ENCODE measurements at places on chromosomes 7 and 10.
A peak's percentile ranks its signal among the peaks of the same experiment; 100 is the strongest.

GRCh38 chr7:128114806-128115205 lies 83.6 kb upstream of the LRRC4 start:
- no peak for DNase-seq

DNA sequence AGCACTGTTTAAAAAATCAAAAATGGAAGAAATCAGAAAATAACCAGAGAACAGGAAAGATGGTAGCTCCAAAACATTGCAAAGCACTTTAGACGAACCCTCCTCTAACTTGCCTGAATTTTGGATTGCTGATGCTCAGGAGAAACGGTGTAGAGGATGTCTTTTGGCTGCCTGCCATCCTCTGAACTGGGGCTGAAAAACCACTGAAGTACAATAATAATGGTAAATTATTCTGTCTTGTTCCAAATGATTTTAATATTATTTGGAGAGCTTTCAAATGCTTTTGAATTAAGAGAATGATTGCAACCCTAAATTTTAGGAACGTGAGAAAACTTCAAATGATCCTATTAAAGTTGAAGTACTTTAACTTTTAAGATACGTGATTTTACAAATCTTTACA lies 167.3 kb upstream of the SLC13A1 start:
- DNase-seq = no peak

- no peak for DNase-seq
These were observed 424.9 kb upstream of the AUTS2 start for GRCh38 chr7:69173341-69173740.

DNA sequence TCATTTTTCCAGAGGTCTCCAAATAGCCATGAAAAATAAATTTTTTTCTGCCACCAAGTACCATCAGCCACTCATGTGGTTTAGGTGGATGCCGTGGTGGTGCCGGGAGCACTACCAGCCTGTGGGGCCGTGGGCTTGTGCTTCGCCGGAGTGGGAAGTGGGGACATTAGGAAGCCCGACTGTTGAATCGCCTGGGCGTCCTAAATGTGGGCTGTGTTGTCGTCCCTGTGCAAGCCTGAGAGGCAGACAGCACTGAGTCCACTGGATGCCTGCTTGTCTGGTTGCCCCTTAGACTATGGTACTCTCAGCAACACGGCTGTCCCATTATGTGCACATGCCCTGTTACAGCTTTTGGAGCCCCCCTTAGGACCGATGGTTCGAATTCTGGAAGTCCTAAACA lies 59.9 kb downstream of the MGMT start:
- no peak for DNase-seq

- no peak for DNase-seq
These were observed 330.8 kb downstream of the PCDH15 start for GRCh38 chr10:54470324-54470631.

DNA sequence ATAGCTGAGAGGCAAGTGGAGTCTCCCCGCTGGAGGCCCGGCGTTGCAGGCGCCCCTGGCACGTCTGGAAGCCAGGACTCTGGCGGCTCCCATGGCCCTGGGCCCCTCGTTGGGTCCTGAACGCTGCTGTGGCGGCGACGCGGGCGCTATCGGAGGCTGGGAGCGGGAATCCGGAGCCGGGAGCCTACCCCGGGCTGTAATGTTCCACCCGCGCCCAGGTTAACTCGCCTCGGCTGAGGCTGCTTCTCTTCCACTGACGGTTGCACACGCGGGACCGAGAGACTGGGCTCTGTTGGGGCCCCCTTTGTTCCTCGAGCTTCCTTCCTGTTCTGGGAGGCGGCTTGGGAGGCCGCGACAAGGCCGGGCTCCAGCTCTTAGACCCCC lies 1.3 kb upstream of the HOXA5 start:
- DNase-seq = no peak

- DNase-seq = no peak
These were observed 47.3 kb downstream of the CHST3 start for GRCh38 chr10:72011468-72011867.

GRCh38 chr10:103757531-103758293 lies 97.7 kb downstream of the SH3PXD2A start:
- no peak for DNase-seq

GRCh38 chr7:17679458-17679857 lies 260.8 kb downstream of the SNX13 start:
- no peak for DNase-seq

DNA sequence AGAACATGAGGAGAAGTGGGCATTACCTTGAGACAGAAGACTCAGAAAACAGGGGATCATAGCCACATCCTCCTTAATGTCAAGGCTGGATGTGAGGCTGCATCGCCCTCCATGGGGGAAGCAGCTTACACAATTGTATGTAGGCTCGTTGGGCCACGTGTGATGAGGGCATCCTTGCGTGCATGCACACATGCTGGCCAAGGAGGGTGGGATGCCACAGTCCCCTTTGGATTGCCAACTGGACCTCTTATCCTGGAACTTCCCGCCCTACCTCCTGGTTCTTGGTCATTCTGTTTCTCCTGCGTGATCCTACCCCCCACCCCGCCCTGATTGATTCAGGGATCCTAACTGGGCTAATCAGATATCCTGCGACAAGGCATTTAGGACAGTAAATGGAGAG lies 102.0 kb downstream of the PRKAG2 start:
- DNase-seq = no peak

- no peak for DNase-seq
These were observed 69.4 kb downstream of the CARD11 start for GRCh38 chr7:2974093-2974819.

DNA sequence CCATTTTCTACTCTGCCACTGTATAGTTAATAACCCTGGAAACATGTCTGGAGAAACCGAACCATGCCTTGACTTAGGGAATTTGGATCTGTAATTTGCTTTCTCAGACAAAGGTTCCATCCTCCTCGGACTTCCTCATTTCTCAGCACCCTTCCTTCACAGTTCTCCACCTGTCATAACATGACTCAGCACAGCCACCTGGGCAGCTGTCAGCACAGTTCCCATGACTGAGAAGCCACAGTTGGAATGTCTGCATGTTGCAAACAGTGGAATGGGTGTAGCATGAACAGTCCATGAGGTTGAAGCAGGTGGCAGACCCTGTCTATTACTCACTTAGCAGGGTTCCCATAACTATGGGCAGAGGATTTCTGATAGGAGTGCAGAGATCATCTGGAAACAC lies 634 bp upstream of the OR9A4 start:
- no peak for DNase-seq

DNA sequence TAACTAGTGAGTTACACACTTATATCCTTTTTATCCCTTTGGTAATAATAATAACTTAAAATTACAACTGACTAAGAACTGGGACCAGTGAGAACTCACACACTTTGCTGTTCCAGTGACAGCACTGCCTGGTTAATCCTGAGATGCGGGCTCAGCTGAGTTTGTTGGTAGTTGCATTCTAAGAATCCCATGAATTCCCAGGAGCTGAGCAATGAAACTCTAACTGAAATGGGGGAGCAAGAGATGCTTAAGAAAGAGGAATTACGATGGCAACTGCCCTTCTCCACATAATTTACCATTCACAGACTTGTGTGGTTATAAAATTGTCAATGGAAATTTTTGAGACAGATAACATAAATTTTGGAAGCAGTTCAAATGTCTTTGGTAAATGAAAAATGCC lies 659.4 kb downstream of the MAGI2 start:
- DNase-seq = no peak

DNA sequence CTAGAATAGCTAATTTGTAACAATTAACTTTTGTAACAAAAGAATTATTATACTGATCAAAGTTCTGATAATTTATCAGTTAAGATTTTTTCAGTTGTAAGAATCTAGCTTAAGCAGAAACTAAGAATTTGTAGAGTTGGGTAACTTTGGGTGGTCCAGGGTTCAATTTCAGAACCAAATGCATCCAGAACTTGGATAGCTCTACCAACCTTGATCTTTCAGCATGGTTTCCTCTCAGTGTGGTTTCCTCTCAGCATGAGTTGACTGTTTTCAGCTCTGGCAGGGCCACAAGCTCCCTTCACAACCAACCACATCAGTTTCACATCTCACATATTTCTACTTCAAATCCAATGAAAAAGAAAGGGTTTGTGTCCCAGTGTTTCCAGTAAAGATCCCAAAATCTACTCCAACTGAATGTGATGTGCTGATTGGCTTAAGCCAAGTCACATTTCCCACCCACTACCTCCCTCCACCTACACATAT lies 3.3 kb upstream of the FAS start:
- no peak for DNase-seq

GRCh38 chr7:149783386-149784250 lies 10.2 kb upstream of the ZNF467 start:
- DNase-seq = no peak

DNA sequence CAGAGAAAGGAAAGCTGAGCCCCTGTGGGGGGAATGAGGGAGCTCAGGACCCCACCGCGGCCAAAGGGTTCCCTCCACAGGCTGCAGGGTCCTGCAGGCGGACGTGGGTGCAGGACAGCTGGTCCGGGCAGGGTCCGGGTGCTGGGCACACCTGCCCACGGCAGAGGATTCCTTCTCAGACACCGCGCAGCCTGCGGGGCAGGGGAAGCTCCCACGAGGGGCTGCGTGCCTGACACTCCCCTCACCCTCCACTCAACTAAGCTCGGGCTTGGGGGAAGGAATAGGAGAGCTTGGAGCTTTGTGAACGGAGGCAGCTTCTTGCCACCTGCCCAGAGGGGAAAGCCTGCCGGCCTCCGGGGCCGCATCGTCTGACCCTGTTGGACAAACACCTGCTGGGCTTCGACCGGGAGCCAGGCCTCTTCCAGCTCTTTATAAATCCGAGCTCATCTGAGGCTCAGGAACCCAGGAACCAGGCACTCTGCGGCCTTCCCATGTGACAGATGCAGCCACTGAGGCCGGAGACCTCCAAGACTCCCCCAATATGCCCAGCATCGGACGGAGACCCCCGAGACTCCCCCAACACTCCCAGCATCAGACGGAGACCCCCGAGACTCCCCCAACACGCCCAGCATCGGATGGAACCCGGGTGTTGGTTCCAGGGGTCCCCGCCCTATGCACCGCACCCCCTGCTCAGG lies 97.3 kb downstream of the PDGFA start:
- DNase-seq = no peak

GRCh38 chr7:377080-378040 lies 87.4 kb downstream of the FOXL3 start:
- DNase-seq = no peak

- DNase-seq = peak; percentile 64
These were observed at the start of gene CCNY for GRCh38 chr10:35336084-35336831. TSS of gene CCNY (plus strand) at chr10:35336509. CDS start at chr10:35337054, 545 bp downstream.

- DNase-seq = peak; percentile 12
These were observed 73.8 kb downstream of the CUL1 start for GRCh38 chr7:148772297-148773089.

GRCh38 chr7:146948703-146949102 lies 832.1 kb downstream of the CNTNAP2 start:
- no peak for DNase-seq

- no peak for DNase-seq
These were observed 600.1 kb upstream of the STEAP1 start for GRCh38 chr7:89554209-89554608.

- DNase-seq = no peak
These were observed 18.3 kb downstream of the BMPER start for GRCh38 chr7:33923440-33924229.

- DNase-seq = no peak
These were observed 48.3 kb downstream of the ITIH5 start for GRCh38 chr10:7618461-7618860.

DNA sequence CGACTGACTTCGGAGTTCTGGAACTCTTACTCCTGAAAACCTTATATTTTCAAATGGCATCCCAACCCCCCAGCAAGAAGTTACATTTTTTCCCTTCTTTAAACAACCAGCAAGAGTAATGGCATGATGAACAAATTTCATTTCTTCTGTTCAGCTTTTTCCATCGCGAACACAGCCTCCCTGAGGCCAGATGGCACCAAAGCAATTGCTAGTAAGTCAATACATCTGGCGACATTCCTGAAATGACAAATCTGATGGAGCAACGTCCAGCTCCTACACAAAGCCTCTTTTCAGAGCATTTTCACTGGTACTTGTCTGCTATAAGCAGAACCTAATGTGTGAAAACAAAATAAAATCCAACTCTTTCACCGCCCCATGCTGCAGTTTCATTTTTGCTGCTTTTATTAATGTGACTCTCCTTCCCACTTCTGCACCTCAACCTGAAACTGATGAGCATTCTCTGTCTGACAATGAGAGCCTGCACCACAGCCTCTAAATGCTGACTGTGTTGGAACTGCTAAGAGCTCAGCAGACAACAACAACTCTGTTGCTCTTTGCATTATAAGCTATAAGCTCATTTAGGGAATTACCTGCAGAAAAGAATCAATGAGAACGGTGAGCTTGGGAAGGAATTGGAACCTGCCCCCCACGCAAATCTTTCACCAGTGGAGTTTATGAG lies 229.8 kb downstream of the FGFR2 start:
- DNase-seq = no peak

GRCh38 chr10:47368431-47369180 lies 15.5 kb downstream of the ZNF488 start:
- DNase-seq = no peak

- DNase-seq = no peak
These were observed 87.4 kb downstream of the ELAPOR2 start for GRCh38 chr7:86972072-86972471.
